ENCODE measurements at places on chromosomes 5 and 9. TPM values are rescaled to one million over a fixed set of nuclear protein-coding genes. Genes with fewer than 3 reads are reported as not detected.

The PAEP gene
- not detected for total RNA-seq

The IL9 gene
- not detected for total RNA-seq

The IPO11 gene
- 29.1 TPM for total RNA-seq

The CCDC192 gene
- total RNA-seq: not detected

The CARD9 gene
- total RNA-seq: 3.9 TPM

The BARHL1 gene
- total RNA-seq: not detected

The SOHLH1 gene
- not detected for total RNA-seq

The TXNDC8 gene
- total RNA-seq: not detected

The ARL15 gene
- total RNA-seq: 16.3 TPM

The EMB gene
- 0.57 TPM for total RNA-seq

The NIM1K gene
- 0.43 TPM for total RNA-seq

The LCN1 gene
- not detected for total RNA-seq

The CRAT gene
- total RNA-seq: 46.7 TPM

The ASS1 gene
- total RNA-seq: 22.0 TPM

The WNK2 gene
- not detected for total RNA-seq

The PRDM9 gene
- not detected for total RNA-seq

The PCDHGA7 gene
- total RNA-seq: 4.3 TPM

The FBN2 gene
- 431 TPM for total RNA-seq

The NR4A3 gene
- 0.43 TPM for total RNA-seq

The LPAR1 gene
- 145 TPM for total RNA-seq

The RLN1 gene
- total RNA-seq: not detected

The EGR1 gene
- total RNA-seq: 5.2 TPM

The GNG10 gene
- total RNA-seq: 85.9 TPM
